ENCODE measurements at places on chromosomes 3 and 15.

DNA sequence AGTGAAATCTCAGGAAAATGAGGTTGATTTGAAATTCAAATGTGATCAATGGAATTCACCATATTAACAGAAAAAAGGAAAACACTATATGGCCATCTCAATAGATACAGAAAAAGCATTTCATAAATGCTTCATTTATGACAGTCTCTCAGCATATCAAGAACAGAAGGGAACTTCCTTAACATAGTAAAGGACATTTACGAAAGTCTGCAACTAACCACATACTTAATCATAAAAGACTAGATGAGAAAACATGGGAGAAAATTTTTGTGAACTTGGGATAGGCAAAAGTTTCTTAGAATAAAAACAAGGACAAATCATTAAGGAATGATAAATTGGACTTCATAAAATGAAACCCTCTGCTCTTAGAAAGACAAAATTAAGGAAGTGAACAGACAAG lies 24.7 kb upstream of the TIPARP start:
- no peak for DNase-seq

DNA sequence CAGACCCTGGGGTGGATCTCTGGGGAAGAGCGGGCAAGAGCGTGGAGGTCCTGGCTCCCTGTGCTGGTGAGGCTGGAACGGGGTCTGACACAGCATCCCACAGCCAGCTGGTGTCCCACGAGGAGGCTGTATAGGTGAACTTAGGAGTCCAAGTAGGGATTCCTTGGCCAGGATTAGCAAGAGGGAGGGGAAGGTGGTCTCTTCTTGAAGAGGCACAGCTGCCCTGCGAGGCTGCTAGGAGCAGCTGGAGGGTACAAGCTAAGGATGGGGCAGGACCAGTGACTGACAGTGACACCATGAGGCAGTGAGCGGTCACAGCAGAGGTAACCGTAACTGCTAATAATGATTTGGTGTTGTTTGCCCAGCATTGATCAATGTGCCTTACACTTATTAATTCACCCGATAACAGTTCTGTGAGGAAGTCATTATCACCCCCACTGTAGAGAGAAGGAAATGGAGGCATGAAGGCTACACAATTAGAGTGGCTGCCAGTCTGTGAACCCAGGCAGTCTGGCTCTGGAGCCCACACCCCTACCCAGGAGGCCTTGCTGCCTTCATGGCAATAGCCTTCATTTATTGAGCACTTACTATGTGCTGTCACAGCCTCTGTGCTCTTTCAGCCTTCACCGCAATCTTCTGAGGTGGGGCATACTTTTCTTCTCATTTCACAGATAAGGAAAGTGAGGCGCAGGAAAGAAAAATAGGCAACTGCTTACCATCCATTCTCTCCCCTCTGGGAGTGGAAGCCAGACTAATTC lies 59.4 kb downstream of the TMEM44 start:
- DNase-seq: no peak

DNA sequence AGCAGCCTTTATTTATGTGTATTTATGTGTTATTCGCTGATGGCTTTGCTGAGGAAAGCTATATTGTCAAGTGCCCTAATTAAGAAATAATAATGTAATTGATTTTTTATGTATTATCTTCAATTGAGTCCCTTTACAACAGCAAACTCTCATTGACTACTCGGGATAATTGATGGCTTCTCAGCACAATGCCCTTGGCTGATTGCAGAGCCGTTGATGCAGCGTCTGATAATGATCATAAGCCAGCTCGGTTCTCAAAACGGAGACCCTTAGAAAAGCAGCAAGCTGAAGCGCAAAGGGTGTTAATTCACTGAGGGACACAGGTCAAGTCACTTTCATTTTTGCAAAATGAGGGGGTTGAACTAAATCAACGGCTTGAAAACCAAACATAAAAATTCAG lies 357.1 kb upstream of the KCNH8 start:
- no peak for DNase-seq

- DNase-seq: no peak
Observed at GRCh38 chr3:63559884-63560283, 92.6 kb upstream of the SNTN start.

DNA sequence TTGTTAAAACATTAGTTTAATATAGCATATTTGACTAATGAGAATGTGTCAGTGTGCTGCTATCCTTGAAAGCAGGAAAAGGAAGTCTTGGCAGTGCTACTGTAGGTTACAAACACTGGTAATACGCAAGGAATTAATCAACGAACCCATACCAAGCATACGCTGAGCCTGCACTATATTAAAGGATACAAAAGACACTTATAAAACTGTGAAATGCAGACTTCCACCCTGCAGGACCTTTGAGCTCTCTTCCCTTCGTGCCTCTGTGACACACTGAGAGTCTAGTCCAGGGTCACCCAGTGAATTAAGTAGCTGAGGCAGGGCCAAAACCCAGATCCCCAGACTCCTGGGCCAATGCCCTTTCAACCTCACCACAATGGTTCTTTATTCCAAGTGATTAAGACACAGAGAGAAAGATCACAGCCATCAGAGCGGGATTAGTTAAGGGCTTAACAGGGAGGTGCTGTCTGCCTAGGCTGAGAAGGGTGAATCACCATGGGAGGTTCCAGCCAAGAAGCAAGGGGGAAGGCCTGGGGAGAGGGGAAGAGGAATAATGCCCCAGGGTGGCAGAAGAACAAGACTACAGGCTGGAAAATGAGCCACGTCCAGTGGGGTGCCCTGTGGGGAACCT lies 6.8 kb downstream of the ANXA2 start:
- DNase-seq: no peak

- DNase-seq: no peak
Observed at GRCh38 chr15:52370010-52370409, 74.4 kb upstream of the MYO5C start.

DNA sequence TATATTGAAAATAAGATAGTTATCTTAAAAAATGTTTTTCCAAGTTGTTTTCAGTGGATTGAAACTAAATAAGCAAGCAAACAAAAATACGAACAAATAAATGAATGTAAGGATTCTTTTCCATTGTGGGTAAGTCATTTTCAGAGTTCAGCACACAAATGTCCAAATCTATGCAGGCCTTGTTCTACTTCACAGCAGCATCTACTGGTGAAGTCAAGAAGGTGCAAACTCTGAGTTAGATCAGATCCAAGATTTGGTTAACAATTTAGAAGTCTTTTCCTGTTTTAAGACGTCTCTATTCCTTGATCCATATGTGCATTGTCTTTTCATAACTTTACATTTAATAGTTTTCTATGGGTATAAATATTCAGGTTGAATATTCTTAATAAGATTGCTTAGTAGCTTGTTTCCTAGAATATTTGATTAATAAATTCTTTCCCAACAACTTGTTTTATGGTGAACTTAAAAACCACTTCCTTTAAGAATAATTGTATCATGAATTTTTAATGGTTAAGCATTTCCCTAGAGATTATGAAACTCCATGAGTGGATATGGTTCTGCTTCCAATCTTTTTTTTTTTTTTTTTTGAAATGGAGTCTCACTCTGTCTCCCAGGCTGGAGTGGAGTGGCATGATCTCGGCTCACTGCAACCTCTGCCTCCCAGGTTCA lies 10.5 kb downstream of the PTX3 start:
- DNase-seq: no peak

- DNase-seq: no peak
Observed at GRCh38 chr15:44366971-44367370, 60.5 kb upstream of the CTDSPL2 start.

DNA sequence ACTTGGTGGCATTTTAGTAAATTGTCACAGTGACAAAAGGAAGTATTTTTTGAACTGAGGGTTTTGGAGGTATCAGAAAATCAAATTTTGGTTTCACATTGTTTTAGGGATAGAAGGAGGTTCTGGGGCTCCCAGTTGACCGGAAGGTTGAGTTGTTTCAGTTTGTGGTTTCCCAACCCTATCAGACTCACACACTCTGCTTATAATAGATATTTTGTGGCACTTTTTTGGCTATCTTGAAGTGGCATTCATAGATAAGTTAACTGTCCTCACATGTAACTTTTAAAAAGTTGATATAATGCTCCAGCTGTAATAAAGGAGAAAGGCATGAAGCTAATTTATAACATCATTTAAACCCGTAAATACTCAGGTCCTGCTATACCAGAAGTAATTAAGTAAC lies 12.8 kb downstream of the ARMC8 start:
- DNase-seq: no peak

DNA sequence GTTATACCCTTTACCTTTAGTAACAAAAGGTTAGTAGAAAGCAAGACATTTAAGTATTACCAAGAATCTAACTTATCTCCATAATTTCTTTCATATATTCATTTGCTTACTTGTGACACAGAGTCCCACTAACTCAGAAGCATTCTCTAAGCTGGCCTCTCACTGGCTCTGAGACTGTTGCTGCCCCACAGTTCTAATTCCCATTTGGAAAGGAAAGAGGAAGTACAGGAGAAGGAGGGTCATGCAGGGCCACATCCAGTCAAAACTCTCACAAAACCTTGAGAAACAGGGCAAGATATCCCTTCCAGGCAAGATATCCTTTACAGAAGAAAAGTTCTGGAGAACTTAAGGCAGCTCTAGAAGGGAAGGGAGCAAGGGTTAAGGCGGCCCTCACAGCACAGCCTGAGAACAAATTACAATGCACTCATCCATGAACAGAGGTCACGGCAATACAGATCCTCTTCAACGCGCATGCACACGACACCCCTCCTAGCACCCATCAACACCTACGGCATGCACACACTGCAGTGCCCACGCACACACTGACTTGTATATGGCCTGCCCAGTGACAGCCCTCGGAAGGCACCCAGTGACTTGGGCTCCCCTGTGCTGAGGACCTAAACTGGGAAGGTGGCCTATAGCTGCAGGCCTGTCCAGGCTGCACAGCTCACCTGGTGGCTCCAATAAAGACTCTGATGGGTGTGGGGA lies 13.0 kb upstream of the MYO5C start:
- no peak for DNase-seq

GRCh38 chr15:36960947-36961227 lies 139.5 kb downstream of the MEIS2 start:
- DNase-seq: no peak

DNA sequence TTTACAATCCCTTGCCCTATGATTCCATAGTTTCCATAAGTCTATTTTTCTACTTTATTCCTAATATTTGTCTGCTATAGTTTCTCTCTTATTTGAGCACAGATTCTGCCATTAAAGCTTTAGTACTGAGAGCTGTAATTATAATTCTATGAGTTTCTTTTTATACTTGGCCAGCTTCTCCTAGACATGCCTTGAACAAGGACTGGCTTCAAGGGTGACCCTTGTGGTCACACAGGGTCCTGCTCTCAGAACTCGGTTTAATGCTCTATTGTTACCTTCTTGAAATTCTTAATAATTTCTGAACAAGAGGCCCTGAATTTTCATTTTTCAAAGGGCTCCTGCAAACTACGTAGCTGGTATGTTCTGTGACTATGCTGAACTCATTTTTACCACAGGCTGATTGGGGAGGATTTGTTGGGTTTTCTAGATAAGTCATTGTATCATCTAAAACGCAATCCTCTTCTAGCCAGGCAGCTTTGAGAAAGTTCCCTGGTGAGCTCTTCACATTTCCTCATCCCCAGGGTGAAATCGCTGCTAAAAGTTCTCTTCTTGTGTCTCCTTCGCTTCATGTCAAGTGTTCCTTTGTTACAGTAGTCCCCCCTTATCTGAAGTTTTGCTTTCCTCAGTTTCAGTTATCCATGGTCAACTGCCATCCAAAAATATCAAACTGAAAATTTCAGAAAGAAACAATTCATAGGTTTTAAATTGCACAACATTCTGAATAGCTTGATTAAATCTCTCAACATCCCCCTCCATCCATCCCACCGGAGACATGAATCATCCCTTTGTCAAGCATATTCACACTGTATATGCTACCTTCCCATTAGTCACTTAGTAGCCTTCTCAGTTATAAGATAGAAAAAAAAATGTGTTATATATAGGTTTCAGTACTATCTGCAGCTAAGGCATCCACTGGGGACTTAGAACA lies 12.6 kb upstream of the PLCL2 start:
- no peak for DNase-seq

- no peak for DNase-seq
Observed at GRCh38 chr15:98878172-98878571, 129.4 kb downstream of the PGPEP1L start.

DNA sequence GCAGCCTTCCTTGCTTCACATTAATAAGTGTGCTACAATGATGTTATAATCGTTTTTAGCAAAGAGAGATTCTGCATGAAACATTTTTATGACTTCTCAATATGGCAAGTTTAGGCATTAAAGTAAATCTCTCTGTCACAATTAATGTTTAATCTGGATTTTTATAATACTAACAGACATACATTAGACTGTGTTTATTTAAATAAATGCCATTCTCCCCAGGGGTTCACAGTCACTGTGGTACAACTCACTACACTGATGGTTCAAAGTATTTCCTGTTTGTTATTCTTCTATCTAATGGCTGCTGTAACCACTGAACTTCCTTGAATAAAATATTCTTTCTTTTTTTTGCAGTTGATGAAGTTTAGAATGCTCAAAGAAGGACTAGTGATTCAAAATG lies 59.0 kb downstream of the SLC12A1 start:
- no peak for DNase-seq

GRCh38 chr3:63876260-63876659 lies 12.6 kb downstream of the ATXN7 start:
- DNase-seq: no peak

Data from activated B cell treated with CpG ODN at 0.5 μM for 24 hours (primary cell).